Suppressor macrophage treated with lipopolysaccharide for 1 hour (primary cell): ENCODE measurements at places on chromosomes 3 and 15.

- DNase-seq, result no peak
Observed at GRCh38 chr3:116007000-116007399, 383.7 kb downstream of the GAP43 start.

GRCh38 chr3:153285194-153285641 is 123.2 kb downstream of the RAP2B start:
- DNase-seq, result peak; percentile 46

DNA sequence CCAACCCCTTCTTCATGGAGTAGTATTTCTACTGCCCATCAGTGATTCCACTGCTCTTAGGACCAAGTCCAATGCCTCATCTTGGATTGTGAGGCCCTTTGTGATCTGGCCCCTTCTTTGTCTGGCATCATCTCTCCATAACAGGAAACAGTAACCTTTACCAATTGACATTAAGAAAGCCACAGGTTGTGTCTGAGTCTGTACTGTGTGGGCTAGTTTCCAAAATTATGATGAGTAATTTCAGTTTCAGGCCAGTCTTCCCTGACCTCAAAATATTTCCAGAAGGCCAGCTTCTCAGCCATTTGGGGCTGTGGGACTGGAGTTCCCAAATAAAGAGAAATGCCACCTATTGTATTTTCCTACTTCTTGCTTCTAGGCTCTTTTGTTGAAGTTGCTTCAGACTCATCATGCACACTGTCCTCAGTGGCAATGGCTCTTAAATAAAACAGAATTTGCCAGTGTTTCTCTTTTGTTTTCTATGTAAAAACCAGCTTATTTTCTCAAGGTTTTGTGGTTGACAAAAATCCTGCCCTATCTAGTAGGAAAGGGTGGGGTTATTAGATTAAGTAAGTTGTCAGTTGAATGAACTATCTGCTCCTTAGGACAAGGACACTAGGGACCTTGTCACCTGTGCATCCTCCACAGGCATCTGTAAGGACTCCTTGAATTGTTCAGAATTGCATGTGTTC is 47.0 kb upstream of the ACKR4 start:
- peak; percentile 37 for DNase-seq

DNA sequence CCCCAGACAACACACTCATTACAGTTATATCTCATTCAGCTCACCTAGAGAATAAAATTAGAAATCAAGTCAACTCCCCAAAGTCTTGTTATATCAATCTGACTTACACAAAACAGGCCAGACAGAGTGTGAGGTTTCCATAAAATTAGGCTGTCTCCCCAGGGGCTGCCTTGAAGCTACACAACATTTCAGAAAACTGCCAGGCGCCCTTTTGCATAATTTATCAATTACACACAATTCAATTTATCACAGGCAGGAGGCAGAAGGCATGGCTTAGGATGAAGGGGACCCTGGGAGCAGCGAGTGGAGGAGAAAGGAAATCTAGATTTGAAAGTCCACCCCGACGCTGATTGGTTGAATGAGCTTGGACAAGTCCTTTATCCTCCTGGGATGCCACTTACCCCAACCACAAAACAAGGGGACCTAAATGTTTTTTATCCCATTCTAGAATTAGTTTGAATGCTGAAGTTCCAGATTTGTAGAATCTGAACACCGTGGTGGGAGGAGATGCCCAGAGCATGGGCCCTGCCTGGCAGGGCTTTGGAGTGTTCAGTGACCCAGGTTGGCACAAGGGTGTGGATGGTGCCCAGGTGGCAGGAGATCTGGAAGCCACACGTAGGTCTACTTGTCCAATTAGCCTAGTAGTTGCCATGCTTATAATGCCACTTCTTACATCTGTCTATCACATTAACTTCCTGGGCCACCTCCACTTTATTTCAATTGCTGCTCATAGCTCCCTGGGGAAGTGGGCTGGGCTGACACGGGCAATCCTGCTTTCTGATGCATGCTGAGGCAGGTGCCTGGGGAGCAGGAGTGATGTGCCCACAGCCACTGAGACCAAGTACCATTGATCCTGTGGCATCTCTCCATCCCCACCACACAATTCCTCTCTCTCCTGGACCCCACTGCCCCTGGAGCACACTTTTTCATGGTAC is 119.8 kb upstream of the TLE3 start:
- DNase-seq, result no peak

DNA sequence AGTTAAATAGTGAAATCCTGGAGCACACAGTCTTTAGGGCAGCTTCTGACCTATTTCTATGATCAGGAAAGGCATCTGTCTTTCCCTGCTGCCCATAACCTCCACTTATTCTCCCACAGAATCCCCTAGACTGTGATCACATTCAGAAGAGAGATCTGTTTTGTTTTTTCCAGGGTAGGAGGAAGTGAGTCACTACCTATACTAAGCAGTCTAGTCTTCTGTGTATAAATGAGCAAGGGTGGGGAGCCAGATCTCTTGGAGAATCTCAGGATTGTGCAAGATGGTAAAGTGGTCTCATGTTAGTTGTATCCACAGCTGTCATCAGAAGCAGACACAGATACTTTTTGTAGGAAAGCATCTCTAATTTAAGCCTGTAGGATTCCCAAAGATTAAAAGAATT is 11.8 kb upstream of the FBXO22 start:
- peak; percentile 71 for DNase-seq

GRCh38 chr3:22103423-22103822 is 352.4 kb upstream of the ZNF385D start:
- DNase-seq, result no peak

- DNase-seq, result no peak
Observed at GRCh38 chr15:27867861-27868260, 231.3 kb downstream of the OCA2 start.
